Inflammatory macrophage treated with lipopolysaccharide for 1 hour (primary cell): ENCODE measurements at places on chromosomes 13 and 19.

DNA sequence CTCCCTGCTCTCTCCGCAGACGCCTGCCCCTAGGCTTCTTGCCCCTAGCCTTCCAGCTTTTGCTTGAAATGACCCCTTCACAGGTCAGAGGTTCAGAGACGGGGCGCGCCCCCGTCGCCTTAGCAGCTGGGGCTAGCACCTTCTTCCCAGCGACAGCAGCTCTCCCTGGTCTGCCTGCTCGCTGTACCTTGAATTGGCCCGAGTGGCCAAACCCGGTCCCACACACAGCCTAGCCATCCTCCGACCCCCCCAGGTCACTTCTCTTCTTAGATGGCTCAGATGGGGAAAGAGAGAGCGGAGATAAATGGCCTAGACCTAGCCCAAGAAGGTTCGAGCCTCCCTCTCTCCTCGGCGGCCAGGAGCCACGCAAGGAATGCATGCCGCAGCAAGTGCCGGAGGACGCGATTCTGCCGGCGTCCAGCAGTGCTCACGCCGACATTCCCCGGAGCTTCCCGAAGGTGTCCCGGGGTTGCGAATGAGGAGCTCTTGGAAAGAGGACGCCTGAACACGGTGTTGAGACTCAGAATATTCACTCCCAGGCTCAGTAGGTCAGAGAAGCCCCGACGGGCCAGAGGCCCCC, 1.3 kb downstream of the CDX2 start:
- no peak for DNase-seq

DNA sequence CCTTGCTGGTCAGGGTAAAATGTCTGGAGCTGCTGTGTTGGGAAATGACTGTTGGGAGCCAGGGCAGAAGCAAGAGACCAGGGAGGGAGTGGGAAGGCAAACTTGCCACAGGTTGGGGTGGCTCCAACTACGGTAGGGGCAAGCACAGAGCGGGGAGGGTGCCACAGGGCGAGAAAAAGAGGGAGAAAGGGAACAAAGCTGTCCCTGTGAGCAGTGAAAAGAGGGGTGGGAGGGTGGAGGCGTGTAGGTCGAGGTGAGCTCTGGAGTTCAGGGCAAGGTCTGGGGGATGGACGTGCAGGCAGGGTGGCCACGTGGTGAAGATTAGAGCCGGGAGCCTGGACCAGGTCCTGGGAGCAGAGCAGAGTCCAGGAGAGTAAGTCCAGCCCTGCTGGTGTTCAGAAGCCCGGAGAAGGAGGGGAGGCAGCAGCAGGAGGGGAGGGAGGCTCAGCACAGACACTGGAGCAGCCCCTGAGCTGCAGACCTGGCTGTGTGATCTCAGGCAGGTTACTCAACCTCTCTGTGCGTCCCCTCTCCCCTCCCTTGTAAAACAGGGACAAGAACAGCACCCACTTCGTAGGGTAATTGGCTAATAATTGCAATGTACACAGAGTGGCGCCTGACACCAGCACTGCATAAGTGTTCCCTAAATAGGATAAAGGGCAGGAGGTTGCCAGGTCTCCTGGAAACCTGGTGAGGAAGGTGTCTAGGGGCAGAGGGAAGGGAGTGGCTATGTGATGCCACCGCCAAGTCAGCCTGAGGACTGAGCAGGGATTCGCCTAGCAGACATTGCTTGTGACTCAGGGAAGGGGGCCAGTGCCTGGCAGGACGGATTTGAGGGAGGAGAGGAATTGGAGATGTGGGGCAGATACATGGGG, 3.2 kb upstream of the POLR2E start:
- no peak for DNase-seq

DNA sequence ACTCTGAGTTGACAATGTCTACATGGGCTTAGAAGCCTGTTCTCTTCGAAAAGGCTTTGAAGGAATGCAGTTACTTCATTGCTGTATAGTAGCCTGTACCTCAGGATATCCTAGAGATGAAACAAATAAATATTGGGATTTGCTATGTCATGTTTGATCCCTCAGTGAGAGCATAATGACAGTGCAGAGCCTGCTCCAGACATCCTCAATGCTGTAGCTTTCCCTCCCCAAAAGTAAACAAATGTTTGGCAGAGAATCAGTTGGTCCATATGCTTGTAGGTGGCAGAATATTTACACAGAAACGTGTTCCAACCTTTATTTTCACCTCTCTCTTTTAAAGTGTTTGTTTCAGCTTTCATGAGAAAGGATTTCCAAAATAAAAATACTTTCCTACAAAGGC, 515.3 kb upstream of the SGCG start:
- no peak for DNase-seq

GRCh38 chr19:53521373-53522202, 16.4 kb upstream of the ZNF331 start:
- no peak for DNase-seq

DNA sequence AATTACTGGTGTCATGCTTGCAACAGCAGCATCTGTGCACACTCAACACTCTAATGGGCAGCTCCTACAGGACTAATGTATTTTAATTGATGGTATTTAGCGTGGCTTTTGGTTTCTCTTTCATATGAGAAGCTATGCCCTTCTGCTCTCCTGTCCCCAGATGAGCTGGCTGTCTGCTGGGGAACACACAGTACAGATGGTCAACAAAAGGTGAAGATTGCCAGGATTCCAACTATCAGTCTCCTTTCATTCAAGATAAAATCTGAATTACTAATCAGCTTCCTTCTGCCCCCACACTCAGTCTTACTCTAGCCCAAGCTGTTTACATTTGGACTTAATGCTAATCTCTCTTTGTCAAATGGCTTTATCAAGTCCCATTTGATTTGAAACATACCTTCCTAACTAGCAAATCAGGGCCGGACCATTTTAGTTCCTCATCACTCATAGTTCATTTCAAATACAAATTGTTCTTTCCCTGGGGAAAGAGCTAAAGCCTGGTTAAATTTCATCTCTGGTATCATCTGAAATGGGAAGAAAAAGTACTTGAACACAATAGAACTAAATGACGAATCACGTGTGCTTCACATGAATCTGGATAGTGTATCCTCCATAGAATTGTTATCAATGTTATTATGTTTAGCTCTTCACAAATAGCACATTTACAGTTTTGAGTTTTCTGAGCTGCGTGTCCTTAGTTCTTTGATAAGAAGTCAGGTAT, 988.0 kb downstream of the PCDH17 start:
- no peak for DNase-seq

DNA sequence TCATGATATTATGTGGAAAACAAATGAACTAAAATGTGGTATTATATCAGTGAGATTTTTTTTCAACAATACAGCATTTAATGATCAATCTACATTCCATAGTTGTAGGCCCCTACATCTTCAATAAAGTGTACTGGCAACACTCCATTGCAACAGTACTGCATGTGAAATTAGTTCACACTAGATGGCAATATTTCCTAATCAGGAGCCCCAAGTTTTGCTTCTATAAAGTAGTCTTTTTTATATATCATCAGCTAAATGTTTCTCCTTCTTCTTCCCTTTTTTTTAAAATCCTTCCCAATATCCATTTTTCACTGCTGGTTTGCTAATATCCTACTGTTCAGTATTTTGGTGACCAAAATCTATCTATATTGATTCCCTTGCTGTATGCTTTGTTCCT, 528.3 kb upstream of the ATXN8OS start:
- DNase-seq = no peak

- no peak for DNase-seq
These were observed 15.9 kb downstream of the BCAM start for GRCh38 chr19:44824761-44825160.

DNA sequence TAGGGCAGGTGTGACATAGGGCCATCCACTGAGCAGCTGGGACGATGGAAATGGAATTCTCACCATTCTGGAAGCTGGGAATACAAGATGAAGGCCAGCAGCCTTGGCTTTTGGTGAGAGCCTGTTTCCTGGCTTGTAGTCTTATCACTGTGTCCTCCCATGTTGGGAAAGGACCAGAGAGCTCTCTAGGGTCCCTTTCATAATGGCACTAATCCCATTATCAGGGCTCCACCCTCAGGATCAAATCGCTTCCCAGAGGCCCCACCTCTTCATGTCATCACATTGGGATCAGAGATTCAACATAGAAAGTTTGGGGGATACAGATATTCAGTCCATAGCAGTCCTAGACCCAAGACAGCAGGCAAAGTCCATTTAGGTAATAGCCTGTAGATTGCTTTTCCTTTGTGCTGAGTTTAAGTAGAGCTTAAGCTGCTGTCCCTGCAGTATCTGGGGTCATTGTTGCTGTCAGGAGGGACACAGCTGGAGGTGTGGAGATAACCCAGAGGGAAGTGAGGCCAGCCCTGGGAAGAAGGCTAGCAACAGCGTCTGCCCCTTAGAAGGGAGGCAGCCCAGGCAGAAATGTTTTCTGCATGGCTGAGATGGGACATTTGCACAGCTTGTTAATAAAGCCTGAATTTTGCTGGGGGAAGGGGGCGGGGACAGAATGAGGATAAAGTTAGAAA, 136.5 kb upstream of the GPR12 start:
- no peak for DNase-seq

DNA sequence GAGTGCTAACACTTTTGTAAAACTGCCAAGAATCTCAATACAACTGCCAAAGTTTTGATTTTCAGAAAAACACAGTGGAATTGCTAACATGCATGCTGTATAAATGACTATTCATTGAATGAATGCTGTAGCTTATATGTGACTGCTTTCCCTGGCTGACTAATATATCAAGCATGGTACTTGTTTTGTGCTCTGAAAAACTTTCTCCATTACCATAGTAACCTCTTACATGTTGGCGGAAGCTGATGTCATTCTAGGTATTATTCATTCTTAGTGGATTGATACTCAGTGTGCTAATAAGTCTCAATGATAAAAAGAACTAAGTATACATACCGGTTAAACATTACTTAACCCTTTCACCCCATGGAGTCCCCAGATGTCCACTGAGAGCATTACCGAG, 166.1 kb upstream of the MYO16 start:
- no peak for DNase-seq

- DNase-seq = no peak
These were observed 19.9 kb downstream of the TMED1 start for GRCh38 chr19:10815969-10816644.

GRCh38 chr13:78138756-78139155, 220.1 kb upstream of the EDNRB start:
- no peak for DNase-seq
